ENCODE measurements at places on chromosomes 3 and 15. TPM values are rescaled to one million over a fixed set of nuclear protein-coding genes. Genes with fewer than 3 reads are reported as not detected.

The APEH gene
- 187 TPM for total RNA-seq

The GOLGA6A gene
- not detected for total RNA-seq

The ATP13A4 gene
- 31.9 TPM for total RNA-seq

The ZNF80 gene
- not detected for total RNA-seq

The PYGO1 gene
- 2.5 TPM for total RNA-seq

The UACA gene
- total RNA-seq: 35.5 TPM

The C15orf62 gene
- 0.56 TPM for total RNA-seq

The CPN2 gene
- not detected for total RNA-seq

The HES1 gene
- 141 TPM for total RNA-seq

The BLM gene
- 26.7 TPM for total RNA-seq

The COPS2 gene
- 73.7 TPM for total RNA-seq

GRCh38 chr3:43542328-43543043, 79.3 kb downstream of the ANO10 start:
- H3K27ac ChIP-seq: no peak overlapping the region
- no peak overlapping the region for H3K4me3 ChIP-seq
- H3K36me3 ChIP-seq: no peaks in the 10 kb centered on the region

- no peaks in the 10 kb centered on the region for H3K27me3 ChIP-seq
- no peaks in the 10 kb centered on the region for H3K4me1 ChIP-seq
- peaks cover 38% of the 10 kb centered on the region for H3K36me3 ChIP-seq
- no peak overlapping the region for H3K4me3 ChIP-seq
- DNase-seq: no peak
Measured at GRCh38 chr3:149160754-149161300, 31.4 kb downstream of the HPS3 start.

DNA sequence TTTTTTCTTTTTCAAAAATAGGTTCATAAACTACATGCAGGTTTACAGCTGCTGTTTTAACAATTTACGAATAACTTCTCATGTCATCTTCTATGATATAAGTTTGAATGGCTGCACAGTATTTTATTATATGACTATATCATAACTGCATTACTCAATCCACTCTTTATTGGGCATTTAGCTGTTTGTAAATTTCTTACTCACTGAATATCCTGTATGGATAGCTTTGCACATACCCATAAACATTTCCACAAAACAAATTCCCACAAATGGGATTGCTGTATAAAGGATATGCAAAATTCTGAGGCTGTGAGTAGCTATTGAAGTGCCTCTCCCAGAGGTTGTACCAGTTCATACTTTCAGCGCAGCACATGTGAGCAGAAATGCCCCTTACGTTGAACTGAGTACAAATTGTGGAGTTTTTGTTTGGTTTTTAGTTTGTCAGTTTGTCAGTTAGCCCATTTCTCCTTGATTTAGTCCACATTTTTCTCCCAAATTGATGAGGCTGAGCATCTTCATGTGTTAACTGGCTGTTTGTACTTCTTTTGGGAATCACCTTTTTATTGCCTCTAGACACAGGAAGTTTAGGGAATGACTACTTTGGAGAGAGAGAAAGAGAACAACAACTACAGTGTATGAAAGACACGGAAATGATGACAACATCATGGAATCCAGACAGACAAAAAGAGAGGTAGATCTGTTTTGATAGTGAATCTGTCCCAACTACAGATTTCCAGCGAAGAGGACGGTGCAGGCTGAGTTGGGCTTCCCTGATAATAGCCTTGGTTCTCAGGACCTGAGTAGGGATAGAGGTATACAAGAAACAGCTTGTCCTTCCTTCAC, 24.8 kb downstream of the TTC23 start:
- H3K36me3 ChIP-seq: no peaks in the 10 kb centered on the region
- no peak overlapping the region for H3K27ac ChIP-seq
- H3K4me1 ChIP-seq: no peaks in the 10 kb centered on the region
- DNase-seq: no peak
- no peak overlapping the region for H3K4me3 ChIP-seq

- H3K36me3 ChIP-seq: no peaks in the 10 kb centered on the region
- H3K27me3 ChIP-seq: no peaks in the 10 kb centered on the region
- DNase-seq: peak; percentile 42
- no peak overlapping the region for H3K4me3 ChIP-seq
- no peak overlapping the region for H3K27ac ChIP-seq
- no peaks in the 10 kb centered on the region for H3K4me1 ChIP-seq
Measured at GRCh38 chr3:115040673-115041286, 106.3 kb downstream of the ZBTB20 start.

DNA sequence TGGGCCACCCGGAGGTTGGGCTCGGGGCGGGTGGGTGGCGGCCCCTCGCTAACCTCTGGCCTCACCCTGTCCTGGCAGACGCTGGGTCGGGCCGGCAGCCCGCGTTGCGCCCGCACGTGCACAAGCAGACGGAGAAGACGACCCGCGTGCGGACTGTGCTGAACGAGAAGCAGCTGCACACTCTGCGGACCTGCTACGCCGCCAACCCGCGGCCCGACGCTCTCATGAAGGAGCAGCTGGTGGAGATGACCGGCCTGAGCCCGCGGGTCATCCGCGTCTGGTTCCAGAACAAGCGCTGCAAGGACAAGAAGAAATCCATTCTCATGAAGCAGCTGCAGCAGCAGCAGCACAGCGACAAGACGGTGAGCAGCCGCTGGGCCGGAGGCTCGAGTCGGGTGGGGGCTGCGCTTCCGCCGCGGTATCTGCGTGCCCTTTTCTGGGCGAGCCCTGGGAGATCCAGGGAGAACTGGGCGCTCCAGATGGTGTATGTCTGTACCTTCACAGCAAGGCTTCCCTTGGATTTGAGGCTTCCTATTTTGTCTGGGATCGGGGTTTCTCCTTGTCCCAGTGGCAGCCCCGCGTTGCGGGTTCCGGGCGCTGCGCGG, 3.7 kb downstream of the ISL2 start:
- H3K4me1 ChIP-seq: peaks cover 26% of the 10 kb centered on the region
- no peak for DNase-seq
- H3K36me3 ChIP-seq: peaks cover 43% of the 10 kb centered on the region
- peak overlapping the region; percentile 40 for H3K4me3 ChIP-seq

- no peak overlapping the region for H3K4me3 ChIP-seq
- H3K36me3 ChIP-seq: peaks cover 49% of the 10 kb centered on the region
- peak overlapping the region; percentile 60 for H3K27ac ChIP-seq
- H3K27me3 ChIP-seq: peaks cover 23% of the 10 kb centered on the region
- peaks cover 11% of the 10 kb centered on the region for H3K4me1 ChIP-seq
- DNase-seq: no peak
Measured at GRCh38 chr3:48397767-48398681, 26.0 kb downstream of the FBXW12 start.

DNA sequence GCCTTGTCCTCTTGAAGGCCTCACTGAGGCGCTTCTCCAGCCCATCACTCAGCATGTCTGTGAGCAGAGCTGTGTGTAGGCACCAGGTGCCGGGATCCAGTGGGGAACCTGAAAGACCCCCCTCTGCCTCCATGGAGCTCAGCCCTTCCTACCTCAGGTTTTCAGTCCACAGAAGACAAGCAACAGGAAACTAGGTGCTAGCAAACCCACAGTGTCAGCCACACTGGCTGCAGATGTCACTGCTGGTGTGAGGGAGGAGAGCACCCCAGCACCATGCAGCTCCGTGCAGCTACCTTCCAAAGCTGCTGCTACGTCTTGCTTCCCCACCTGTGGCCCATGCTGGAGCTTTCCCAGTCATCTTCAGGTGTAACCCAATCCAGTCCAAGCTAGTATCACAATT, 17.9 kb downstream of the PSTPIP1 start:
- H3K36me3 ChIP-seq: peaks cover 5% of the 10 kb centered on the region
- DNase-seq: no peak
- no peaks in the 10 kb centered on the region for H3K4me1 ChIP-seq
- no peak overlapping the region for H3K4me3 ChIP-seq

GRCh38 chr15:91780387-91780786, 73.1 kb upstream of the SLCO3A1 start:
- no peak overlapping the region for H3K4me3 ChIP-seq
- H3K27me3 ChIP-seq: peaks cover 43% of the 10 kb centered on the region
- no peak for DNase-seq
- H3K4me1 ChIP-seq: no peaks in the 10 kb centered on the region
- H3K27ac ChIP-seq: no peak overlapping the region

DNA sequence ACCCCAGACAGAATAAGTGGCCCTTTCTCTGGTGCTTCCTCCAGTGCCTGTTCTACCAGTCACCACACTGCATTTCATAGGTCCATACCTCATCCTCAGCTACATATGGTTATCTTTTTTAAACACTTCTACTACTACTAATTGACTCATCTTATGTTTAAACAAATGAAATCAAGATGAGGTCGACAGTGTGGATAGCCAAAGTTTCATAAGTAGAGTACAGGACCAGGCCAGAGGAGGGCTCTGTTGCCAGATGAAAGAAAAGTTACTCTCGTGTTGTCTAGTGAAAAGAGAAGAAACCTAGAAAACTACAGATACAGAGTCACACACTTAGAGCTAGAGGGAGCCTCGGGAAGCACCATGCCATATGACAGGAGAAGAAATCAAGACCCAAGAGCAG, 296.1 kb downstream of the VPS13C start:
- peaks cover 92% of the 10 kb centered on the region for H3K27me3 ChIP-seq
- H3K27ac ChIP-seq: no peak overlapping the region
- no peak for DNase-seq
- H3K36me3 ChIP-seq: no peaks in the 10 kb centered on the region

DNA sequence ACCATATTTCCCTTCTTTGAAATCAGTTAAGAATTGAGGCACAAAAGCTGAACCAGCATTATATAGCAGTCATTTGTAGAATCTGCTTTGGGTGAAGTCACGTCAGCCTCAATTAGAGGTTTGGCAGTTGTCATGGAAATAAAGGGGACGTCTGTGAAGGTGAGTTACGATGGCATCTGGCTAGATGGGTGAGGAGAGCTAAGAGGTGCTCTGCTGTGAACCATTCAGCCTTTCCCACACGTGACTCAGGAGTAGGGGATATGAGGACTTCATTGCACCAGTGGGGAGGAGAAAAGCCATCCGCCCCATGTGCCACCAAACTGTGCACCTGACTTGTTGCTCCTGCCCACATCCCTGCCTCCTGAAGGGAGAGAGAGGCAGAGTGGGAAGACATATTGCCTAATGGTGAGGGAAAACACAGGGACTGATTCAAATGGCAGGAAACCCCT, 2.8 kb upstream of the C15orf40 start:
- peak overlapping the region; percentile 25 for H3K27ac ChIP-seq
- no peaks in the 10 kb centered on the region for H3K27me3 ChIP-seq
- H3K36me3 ChIP-seq: peaks cover 36% of the 10 kb centered on the region

DNA sequence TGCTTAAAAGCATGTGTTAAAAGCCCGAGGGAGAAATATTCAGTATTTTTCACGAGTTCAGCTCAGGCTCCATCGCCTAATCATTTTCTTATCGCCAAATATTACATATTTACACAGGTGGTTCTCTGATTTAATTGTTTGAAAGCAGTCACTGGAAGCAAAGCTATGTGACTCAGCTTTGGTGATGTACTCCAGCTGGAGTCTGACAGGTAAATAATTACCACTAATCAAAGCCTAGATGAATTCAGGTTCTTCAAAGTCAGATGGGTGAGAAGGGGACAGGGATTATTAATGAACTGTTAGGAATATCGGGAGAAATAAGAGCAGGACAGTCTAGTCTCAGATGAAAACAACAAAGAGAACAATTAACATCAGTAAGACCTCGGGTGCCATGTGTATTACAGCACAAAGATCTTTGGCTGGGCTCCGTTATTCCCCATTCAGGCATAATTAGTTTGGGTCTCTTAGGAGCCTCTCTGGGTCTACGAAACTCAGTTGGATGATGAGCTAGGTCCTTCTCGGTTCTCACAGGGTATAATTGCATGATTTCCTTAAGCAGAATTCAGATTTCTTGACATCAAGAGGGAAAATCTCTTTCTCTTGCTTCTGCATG, 331.7 kb upstream of the ADAMTS9 start:
- H3K27me3 ChIP-seq: no peaks in the 10 kb centered on the region
- H3K36me3 ChIP-seq: no peaks in the 10 kb centered on the region
- peaks cover 17% of the 10 kb centered on the region for H3K4me1 ChIP-seq

DNA sequence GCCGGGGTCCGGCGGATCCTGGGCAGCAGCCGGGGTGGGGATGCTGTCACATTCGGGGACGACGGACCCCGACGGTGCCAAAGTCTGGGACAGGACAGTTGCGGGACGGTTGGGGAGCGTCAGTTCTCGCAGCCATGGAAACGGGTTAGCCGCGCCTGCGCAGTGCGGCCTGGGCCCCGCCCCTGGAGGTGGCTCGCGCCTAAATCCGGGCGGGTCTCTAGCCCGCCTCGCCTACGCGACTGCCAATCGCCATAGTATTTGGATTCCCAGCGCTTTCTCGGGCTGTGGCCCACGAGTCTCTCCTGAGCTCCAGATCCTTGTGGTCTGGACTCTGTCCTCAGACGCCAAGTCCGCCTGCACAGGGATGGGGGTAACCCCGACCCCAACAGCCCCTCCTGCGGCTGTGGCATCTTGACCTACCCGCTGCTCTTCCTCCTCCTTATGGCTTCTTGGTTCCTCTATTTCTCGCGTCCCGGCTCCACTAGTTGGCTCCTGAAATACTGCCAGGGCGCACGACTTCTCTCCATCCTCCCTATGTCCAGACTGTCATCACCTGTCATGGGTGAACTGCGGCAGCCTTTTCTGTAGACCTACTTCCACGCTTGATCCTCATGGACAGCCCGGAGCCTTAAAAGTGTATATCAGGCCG, at the start of gene ZMYND10:
Gene ZMYND10 (minus strand): TSS at position 147 of the 649 bp plus-strand sequence. CDS start 153 bp downstream, outside the sequence.
- peak; percentile 79 for DNase-seq
- no peak within 1 kb of the TSS for H3K27ac ChIP-seq
- H3K36me3 ChIP-seq: peaks cover 11% of the 10 kb centered on the region
- peaks cover 18% of the 10 kb centered on the region for H3K4me1 ChIP-seq

DNA sequence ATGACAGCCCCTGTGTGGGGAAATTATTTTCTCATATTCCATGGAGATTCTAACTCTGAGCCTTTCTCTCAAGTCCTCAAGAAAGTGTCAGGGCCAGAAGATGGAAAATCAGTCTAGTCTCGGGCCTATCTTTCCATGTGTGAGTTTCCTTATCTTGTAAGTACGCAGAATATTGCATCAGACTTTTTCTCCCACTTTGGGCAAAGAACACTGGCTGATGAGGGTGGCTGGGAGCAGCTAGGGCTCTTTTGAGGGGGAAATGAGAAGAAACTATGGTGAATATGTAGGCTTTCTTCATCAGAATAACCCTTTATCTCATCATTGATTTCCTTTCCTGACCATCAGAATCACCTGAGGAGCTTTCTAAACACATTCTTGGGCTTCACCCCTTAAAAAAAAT, 264.0 kb downstream of the CLSTN2 start:
- H3K4me1 ChIP-seq: no peaks in the 10 kb centered on the region
- DNase-seq: no peak

GRCh38 chr3:111617406-111617805, 22.3 kb upstream of the ZBED2 start:
- H3K4me3 ChIP-seq: no peak overlapping the region
- no peaks in the 10 kb centered on the region for H3K27me3 ChIP-seq
- H3K4me1 ChIP-seq: no peaks in the 10 kb centered on the region
- no peak overlapping the region for H3K27ac ChIP-seq
